ENCODE measurements at places on chromosomes 5 and 9.

- no peak for ATAC-seq
Observed at GRCh38 chr9:124652615-124653393, 118.3 kb downstream of the NR6A1 start.

DNA sequence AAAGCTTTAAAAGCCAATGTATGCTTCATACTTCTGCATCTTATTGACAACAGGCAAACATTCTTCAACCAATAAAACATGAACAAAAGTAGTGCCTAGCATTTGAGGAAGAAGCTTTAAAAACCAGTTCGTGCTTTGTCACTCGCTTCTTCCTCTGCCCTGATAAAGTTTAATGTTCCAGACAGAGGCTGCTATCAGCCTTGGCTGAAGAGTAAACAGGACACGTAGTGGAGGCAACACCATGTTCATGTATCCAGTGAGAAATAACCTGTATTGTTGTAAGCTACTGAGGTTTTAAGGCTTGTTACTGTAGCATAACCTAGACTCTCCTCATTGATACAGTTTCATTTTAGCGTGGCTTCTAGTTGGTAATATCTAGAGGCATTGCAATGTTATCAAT is 3.2 kb upstream of the FUBP3 start:
- ATAC-seq = no peak

- ATAC-seq = no peak
Observed at GRCh38 chr5:52024359-52024758, 641.1 kb downstream of the ISL1 start.

DNA sequence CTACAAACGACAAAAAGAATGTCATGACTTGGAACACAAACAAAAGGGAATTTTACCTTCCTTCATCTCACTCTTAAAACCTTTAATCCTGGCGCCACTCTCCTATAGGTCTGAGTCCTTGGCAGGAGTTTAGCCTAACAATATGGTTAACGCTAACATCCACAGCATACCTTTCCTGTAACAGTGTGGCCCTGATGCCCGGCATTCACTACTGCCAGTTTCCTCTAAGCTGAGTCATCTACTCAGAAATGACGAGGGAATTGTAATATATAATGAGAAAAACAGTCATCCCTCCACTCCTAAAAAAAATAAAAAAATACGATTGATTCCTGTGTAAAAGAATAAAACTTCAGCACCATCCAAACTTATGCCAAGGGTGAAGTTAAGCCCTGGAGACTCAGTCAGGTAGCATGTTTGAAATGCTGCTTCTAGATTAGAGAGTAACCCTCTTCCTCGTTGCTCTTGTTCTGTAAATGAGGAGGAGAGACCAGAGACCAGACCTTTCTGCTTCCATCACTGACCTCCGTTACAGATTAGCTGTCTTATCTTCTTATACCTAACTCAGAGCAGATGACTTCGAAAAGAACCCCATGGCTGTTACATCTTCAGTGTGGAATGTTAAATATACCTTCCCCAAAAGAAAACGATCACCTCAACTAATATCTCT is 37.4 kb downstream of the CCDC125 start:
- peak; percentile 78 for ATAC-seq

- peak; percentile 38 for ATAC-seq
Observed at GRCh38 chr5:83721953-83722901, 1.6 kb upstream of the HAPLN1 start.

DNA sequence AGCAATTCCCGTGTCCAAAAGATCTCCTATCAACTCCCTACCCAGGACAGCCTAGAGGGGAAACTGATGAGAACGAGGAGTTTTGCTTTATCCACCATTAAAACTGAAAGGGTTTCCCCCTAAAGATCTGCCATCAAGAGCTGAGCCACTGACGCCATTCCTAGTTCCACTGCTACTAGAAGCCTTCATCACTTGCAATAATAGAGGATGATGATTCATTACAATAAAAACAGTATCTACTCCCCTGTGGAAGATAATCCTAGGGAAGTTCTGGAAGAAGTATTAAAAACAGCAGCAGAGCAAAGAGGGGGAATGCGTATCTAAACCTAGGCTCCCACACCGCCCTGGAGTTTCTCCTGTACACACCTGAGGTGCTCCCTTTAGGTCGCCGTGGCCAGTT is 394.5 kb downstream of the BNC2 start:
- no peak for ATAC-seq

GRCh38 chr5:145557345-145557744 is 277.8 kb downstream of the PRELID2 start:
- no peak for ATAC-seq

DNA sequence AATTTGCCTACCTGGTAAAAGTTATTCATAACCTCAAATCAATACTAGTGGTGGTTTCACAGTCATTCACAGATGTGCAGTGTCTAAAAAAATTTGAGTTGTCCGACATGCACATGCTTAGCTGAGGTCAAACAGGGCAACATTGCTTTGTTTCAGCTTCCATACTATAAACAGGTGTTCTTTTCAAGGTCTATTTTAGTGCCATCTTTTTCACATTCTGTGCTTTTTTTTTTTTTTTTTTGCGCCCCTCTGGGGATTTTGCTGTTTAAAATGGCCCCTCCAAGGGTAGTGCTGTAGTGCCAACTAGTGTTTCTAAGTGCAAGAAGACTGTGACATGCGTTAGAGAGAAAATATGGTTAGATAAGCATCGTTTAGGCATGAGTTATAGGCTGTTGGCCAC is 14.5 kb downstream of the PHAX start:
- no peak for ATAC-seq

DNA sequence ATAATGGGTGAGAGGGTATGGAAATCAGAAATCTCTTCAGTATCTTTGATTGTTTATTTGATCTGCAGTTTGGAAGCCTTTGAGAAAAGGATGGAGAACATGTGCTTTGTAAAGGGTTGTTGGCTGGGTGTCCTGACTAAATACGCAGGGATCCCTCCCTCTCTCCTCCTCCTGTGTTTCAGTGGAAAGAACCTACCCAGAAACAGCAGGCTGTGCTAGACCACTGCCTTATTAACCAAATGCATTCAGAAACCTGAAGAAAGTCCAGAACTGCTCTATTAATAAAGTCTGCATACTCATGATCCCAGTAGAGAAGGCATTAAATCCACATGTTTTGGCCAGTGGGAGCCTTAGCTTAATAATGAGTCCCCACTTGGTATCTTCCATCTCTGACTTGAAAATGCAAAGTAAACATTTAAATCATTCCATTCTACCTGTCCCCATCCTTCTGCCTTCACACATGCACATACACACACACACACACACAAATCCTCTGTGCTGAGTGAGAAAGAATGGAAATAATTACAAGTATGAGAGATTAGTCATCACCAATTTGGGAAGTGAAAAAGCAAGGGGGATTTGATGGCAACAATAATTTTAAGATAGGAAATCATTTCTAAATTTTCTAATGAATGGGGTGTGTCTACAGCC is 10.0 kb upstream of the LECT2 start:
- no peak for ATAC-seq

DNA sequence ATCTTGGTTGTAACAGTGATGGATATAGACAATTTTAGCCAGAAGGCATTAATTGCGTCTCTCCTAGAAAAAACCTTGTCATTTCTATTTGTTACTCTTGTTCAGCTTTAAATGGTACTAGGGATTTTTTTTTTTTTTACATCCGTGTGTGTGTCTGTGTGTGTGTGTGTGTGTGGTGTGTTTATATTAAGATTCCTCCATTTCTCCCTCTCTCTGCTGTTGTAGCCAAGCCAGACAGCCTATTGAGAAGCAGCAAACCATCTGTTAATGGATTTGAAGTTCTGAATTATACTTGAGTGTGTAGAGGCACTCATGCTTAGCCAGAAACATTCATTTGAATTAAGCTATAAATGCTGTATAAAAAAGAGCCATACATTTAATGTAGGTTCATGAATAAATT is 72.3 kb downstream of the SLF1 start:
- ATAC-seq = no peak

- peak; percentile 44 for ATAC-seq
Observed at GRCh38 chr5:109161914-109162683, 247.7 kb downstream of the PJA2 start.

DNA sequence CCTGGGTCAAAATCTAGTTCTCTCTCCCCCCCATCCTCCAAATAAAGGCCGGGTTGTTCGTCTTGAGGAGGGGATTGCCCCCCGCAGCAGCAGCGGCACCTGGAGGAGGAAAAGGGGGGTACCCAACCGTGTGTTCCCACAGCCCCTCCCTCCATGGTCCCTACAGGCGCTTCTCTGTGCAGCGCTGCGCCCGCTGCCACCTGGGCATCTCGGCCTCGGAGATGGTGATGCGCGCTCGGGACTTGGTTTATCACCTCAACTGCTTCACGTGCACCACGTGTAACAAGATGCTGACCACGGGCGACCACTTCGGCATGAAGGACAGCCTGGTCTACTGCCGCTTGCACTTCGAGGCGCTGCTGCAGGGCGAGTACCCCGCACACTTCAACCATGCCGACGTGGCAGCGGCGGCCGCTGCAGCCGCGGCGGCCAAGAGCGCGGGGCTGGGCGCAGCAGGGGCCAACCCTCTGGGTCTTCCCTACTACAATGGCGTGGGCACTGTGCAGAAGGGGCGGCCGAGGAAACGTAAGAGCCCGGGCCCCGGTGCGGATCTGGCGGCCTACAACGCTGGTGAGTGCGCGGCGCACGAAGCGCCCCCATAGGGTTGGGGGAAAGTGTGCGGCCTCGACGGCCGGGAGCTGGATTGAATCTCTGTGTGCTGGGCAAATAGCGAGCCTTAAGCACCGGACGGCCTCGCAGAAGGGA is 3.5 kb downstream of the LHX2 start:
- ATAC-seq = no peak

DNA sequence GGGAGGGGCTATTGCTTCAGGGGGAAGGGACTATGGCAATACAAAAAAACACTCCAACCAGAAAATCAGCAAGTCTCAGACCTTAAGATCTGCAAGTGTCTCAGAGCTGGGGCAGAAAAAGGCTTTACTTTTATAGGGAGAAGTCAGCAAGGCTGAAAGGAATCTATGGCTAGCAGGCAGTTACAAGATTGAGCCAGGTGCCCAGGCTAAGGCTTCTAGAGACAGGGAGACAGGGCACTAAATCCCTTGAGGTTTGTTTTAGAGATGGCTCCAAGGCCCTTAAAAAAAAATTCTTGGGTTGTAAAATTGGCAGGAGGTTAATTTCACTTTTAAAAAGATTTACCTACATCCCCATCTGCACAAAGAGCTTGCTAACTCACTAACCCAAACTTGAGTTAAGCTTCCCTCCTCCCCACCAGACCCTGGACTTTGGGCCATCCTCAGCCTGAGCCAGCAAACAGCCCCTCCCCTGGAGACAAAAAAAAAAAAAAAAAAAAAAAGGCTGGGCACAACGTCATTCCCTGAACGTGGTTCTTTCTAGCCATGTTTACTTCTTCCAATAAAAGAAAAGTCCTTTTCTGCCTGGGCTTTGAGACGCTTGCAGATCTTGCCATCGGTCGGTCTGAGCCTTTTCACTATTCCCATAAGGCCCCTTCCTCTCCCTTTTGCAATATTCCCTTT is 17.9 kb downstream of the NIPAL4 start:
- no peak for ATAC-seq

DNA sequence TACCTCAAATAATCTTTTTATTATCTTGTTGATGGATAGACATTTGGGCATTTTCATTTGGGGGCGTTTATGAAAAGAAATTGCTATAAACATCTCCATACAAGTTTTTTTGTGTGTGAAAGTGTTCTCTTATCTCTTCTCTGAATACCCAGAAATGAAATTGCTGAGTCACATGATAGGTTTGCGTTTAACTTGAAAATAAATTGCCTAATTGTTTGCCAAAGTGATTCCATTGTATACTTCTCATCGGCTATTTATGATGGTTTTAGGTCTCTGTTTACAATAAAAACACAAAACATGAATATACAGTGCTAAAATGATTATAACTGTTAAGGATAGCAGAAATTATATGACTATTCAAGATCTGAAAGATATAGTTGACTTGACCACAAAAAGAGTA is 361.7 kb downstream of the TAF11L14 start:
- ATAC-seq = no peak

DNA sequence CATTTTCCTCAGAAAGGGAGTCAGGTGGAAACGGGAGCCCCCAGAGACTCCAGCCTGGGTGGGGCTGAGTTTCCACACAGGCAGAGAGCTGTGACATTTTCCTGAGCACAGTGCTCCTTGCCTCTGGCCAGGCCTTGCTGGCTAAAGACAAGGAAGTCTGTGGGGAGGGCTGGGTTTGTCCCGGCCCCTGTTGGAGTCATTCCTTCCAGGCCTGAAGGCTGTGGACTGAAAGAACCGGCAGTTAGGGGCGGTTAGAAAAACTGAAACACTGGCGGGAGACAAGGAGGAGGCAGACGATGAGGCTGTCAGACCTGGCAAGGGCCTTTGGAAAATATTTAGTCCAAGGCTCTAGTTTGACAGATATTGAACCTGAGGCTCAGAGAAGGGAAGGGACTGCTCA is 29.9 kb downstream of the COL15A1 start:
- ATAC-seq = no peak

GRCh38 chr9:97924386-97924785 is 2.1 kb upstream of the TRMO start:
- no peak for ATAC-seq

DNA sequence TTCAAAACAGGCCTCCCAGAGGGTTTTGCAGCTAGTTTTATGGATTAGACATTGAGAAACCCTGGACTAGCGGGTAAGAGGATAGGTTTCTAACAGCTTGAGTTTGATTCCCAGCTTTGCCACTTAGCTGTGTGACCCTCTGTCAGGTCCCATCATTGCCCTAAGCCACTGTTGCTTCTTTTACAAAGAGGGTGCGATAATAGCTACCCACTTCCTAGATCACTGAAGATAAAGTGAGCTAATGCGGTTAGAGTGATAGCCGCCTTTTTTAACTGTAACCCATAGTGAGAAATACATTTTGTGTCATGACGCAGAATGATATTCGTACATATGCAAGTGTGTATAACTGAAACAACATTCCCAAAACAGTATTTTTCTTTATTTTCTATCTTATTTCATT is 40.3 kb downstream of the CSF1R start:
- ATAC-seq = no peak

DNA sequence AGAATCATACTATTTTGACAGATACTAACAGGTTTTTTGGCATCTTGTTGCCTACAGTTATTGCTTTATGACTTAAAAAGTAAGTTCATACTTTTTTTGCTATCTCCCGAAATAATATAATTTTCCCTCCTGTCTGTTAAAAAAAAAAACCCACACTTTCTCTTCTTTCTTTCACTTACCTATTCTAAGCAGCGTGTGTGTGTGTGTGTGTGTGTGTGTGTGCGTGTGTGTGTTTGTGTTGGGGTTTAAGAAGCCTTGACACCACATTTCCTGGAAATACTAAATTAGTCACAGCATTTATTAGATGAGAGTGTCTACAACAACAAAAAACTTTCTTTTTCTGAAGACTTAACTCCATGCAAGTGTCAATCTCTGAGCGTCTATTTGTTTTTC is 12.4 kb downstream of the TNFAIP8 start:
- ATAC-seq = peak; percentile 27

GRCh38 chr5:113068559-113068958 is 92.0 kb downstream of the DCP2 start:
- ATAC-seq = peak; percentile 49

DNA sequence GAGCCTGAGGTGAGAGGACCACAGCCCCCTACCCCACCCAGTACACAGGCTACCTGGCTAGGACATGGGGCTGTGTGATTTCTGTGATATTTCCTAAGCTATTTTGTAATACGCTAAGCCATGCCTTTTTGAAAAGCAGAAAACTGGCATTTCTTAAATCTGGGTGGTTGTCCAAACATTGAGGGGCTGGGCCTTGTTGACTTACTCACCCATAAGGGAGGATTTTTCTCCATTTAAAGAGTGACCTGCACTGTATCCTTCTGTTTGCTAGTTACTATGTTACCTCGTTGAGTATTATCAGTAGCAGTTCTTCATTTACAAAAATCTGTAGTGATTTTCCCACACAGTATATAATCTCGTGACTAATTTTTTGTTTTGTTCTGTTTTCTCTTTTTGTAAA is 117.5 kb upstream of the OTULINL start:
- no peak for ATAC-seq

Data from activated T-helper 17 cell treated with anti-CD3 and anti-CD28 coated beads, Interleukin-2, amount 50 U/mL, for 72 hours (primary cell).